ENCODE measurements at places on chromosomes 16 and 17. TPM values are rescaled to one million over a fixed set of nuclear protein-coding genes. Genes with fewer than 3 reads are reported as not detected.
A peak's percentile ranks its signal among the peaks of the same experiment; 100 is the strongest.

DNA sequence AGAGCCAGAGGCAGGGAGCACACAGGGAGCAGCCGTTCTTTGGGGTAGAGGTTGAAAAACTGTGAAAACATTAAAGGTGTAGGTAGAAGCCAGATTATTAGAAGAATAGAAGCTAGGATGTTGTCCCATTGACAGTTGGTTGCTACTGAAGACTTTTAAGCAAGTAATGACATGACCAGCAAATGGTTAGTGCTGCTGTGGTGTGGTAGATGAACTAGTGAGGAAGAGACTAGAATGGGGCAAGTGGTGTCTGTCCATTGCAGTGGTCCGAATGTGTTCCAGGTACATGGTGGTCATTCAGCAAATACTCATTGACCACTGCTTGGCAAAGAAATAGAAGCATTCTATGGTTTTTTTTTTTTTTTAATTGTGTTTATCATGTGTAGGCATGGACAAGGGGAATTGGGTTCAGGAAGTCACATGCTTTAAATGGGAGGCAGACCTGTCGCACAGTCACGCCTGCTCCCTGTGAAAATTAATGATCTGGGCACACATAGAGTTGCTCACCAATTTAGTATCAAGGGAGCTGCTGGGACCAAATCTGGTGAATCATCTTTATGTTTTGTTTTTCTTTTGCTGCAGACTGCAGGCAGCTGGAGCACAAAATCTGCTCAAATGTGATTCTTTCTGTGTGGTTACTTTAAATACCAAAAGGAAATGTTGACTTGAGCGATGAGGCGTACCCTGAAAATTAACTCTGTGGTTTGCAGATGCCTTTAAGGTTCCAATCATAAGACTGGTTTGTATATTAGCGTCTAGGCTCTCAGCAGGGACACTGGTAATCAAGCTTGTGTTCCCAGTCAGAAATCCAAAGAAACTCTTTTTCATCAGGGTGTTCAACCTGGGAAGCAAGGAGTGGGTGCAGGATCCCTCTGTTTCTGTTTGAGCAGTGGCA is 30.7 kb downstream of the YPEL2 start:
- peaks cover 30% of the 10 kb centered on the region for H3K4me1 ChIP-seq
- H3K27me3 ChIP-seq: no peaks in the 10 kb centered on the region
- no peak for DNase-seq
- peak overlapping the region; percentile 89 for H3K27ac ChIP-seq
- no peak overlapping the region for H3K4me3 ChIP-seq

DNA sequence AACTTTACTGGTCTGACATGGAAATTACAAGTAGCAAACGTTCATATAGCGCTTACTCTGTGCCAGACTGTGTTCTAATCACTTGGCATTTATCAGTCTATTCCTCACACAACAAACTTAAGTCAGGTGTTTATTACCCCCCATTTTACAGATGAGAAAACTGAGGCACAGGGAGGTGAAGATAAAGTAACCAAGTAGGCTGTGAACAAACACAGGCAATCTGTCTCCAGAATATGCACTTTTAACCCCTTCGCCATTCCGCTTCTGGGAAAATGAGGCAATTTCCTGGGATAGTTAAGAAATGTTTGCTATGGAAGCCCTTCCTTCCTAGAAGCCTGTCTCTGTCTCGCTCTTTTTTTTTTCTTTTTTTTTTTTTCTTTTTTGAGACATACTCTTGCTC is 12.2 kb upstream of the CXCL16 start:
- H3K4me1 ChIP-seq: no peaks in the 10 kb centered on the region
- DNase-seq: no peak
- H3K27me3 ChIP-seq: no peaks in the 10 kb centered on the region
- no peak overlapping the region for H3K27ac ChIP-seq

- no peak overlapping the region for H3K4me3 ChIP-seq
- no peaks in the 10 kb centered on the region for H3K27me3 ChIP-seq
- no peak for DNase-seq
- H3K4me1 ChIP-seq: no peaks in the 10 kb centered on the region
- no peaks in the 10 kb centered on the region for H3K36me3 ChIP-seq
These were observed 57.3 kb downstream of the MGAT5B start for GRCh38 chr17:76925441-76925891.

DNA sequence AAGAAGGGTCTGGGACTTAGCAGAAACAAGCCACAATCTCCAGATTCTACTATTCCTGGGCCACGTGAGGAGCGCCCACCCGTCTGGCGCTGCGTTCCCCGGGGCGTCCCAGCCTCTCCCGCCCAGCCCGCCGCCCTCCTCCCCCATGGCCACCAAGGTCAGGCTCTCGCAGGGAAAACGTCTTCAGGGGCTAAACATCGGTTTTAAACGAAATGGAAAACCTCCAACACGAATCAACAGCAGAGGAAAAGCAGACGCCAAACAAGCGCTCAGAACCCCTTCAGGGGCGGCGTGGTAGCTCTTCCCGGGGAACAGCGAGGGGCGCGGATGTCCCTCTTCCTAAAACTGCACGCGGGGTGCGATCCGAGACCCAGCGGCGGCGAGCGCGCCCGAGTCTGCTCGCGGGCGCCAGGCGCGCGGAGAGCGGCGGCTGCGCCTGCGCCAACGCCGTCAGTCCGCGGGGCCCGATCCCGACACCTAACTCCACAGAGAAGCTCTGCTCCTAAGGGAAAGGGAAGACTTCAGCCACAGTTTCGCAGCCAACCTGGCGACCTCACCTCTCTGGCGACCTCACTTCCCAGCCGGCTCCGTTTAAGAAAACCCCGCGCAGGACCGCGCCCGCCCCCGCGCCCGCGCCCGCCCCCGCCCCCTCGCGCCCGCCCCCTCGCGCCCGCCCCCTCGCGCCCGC is 505 bp upstream of the COG1 start:
- peak overlapping the region; percentile 51 for H3K4me3 ChIP-seq
- peak overlapping the region; percentile 88 for H3K27ac ChIP-seq
- peak; percentile 68 for DNase-seq

DNA sequence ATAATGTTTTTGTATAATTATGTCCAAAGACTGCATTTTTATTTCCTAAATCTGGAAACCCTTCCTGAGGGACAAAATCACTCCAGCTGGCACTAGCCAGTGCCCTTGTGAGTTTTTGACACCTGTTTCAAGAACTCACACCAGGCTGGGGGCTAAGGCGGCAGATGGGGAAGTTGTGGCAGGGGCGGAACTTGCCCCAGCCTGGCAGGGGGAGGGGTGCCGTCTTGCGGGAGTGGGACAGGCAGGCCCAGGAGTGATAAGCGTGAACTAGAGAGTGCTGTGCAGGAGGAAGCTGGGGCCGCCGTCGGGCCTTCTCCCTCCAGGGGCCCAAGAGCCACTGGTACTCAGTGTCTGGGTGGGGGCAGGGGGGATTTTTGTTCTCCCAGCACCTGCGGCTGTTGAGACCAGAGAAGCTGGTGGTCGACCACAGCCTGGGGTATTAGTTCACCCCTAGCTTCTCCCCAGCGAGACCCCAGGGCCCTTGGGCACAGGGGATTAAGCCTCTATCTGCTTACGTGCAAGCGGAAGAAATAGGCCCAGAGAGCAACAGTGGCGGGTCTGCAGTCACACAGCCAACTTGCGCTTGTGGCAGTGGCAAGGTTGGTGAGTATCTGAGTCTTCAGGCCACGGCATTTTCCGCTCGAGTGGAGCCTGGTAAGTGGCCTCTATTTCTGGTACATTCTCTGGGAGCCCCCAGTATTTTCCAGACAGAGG is 40.2 kb upstream of the PLCG2 start:
- no peaks in the 10 kb centered on the region for H3K4me1 ChIP-seq
- DNase-seq: no peak
- no peak overlapping the region for H3K27ac ChIP-seq
- no peaks in the 10 kb centered on the region for H3K27me3 ChIP-seq
- H3K4me3 ChIP-seq: no peak overlapping the region

DNA sequence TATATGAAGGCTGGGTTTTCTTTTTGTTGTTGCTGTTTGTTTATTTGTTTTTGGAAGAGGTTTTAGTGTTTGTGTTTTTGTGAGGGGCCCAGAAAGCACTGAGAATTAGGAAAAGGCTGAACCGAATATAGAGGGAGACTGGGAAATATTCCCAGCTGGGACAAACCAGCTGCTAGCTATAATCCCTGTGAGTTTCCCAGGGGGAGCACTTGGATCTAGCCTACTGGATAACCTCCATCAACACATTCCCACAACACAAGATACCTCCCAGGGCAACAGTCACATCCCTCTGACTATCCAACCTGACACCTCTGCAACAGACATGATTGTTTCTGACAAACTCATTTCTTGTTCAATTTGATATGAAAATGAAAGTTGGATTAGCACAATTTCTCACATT is 16.7 kb downstream of the CDH11 start:
- no peaks in the 10 kb centered on the region for H3K36me3 ChIP-seq
- H3K27me3 ChIP-seq: no peaks in the 10 kb centered on the region
- H3K4me3 ChIP-seq: no peak overlapping the region
- no peaks in the 10 kb centered on the region for H3K4me1 ChIP-seq
- no peak overlapping the region for H3K27ac ChIP-seq

DNA sequence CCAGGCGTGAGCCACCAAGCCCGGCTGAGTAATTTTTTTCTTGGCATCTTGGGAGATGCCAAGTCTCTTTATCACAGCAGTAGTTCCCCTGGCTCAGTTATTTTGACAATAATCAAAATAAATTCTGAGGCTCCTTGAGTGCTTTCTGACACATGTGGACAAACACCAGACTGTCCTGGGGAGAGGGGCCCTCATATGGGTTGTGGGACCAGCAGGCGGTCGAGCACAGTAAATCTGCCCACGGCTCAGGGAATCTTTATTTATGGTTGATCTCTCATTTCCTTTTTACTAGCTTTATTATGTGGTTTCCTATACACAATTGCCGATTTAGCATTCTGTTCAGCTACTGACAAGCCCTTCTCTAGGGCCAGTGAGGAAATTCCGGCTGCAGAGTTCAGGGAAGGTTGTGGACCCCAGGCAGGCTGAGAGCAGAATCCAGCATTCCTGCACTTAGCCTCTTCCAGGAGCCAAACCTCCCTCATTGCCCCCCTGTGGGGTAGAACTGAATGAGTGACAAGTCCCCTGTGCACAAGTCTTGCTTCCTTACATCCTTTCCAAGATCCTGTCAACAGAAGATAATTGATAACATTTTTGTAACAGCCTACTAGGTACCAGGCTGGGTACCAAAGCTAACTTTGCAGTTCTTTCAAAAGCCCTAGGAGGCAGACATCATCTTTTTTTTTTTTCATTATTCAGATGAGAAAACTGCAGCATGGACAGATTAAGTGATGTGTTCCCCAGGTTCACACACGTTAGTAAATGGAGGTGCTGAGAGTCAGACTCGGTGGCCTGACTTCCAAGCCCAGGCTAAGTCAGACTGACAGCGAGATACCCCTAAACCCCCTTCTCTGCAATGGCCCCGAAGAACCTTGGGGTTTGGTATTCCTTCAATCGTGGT is 40.2 kb downstream of the HS3ST3B1 start:
- H3K36me3 ChIP-seq: no peaks in the 10 kb centered on the region
- no peaks in the 10 kb centered on the region for H3K27me3 ChIP-seq
- H3K4me3 ChIP-seq: no peak overlapping the region
- H3K27ac ChIP-seq: no peak overlapping the region
- no peak for DNase-seq

DNA sequence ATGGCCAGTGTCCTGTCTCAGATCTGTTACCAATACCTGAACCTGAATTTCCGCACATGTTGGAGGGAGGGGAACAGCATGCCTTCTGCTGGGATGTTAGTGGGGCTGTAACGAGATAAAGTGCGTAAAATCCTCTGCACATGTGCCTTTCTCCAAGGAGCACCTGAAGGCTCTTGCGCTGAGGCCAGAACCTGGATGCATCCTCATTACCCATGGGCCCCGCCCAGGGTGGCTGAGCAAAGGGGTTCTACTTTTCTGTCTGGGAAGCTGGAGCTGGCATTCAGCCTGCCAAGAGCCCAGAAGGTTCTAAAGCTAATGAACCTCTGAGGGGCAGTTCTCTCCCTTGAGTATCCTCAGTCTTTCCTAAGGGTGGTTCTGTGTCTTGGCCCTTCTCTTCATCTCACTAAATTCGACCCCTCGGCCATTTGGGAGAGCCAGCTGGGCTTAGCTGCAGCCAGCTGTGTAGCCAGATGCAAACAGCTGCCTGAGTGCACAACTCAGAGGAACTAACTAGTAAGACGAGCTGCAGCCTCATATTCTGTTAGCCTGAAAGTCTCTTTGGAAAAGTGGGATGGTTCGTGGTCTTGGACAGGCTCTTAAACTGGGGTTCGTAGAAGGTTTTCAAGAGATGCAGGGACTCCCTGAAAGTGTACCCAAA is 2.5 kb downstream of the ITGA3 start:
- no peaks in the 10 kb centered on the region for H3K27me3 ChIP-seq
- peaks cover 40% of the 10 kb centered on the region for H3K4me1 ChIP-seq
- H3K4me3 ChIP-seq: no peak overlapping the region
- DNase-seq: no peak
- H3K36me3 ChIP-seq: no peaks in the 10 kb centered on the region

DNA sequence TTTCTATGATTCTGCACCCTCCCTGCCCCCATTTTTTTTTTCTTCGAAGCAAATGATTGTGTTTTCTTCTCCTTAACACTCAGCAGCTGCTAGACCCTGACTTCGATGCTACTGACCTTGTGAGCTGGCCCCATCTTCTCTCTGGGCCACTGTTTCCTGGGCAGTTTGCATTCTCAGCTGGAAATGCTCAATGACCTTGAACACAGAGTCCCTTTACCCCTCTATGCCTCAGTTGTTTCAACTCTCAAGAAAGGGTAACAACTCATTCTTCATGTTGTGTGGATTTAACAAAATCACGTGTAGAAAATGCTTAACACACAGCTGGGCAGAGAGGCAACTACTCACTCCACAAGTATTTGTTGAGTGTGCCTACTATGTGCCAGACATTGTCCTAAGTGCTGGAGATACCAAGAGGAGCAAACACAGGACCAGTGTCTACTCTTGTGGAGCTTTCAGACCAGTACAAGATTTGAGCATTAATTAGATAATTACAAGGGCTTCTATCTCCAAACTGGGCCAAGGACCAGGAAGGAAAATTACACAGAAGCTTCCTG is 66.2 kb downstream of the IQCK start:
- H3K27me3 ChIP-seq: no peaks in the 10 kb centered on the region
- DNase-seq: no peak
- no peak overlapping the region for H3K4me3 ChIP-seq
- no peak overlapping the region for H3K27ac ChIP-seq
- no peaks in the 10 kb centered on the region for H3K36me3 ChIP-seq
- H3K4me1 ChIP-seq: no peaks in the 10 kb centered on the region

Gene CCDC154
- total RNA-seq: 5.3 TPM

Gene RNF227
- under 0.01 TPM for total RNA-seq

Gene GPR179
- 5.3 TPM for total RNA-seq

Gene CACNA1H
- 94.5 TPM for total RNA-seq

Gene CNGB1
- total RNA-seq: not detected

Gene GPR139
- not detected for total RNA-seq

Gene TMEM220
- total RNA-seq: 20.1 TPM

Gene ARHGAP44
- 19.1 TPM for total RNA-seq
